ENCODE measurements at places on chromosomes 3 and 15.

GRCh38 chr3:140917772-140918171 lies 23.9 kb upstream of the SLC25A36 start:
- no peak for DNase-seq

DNA sequence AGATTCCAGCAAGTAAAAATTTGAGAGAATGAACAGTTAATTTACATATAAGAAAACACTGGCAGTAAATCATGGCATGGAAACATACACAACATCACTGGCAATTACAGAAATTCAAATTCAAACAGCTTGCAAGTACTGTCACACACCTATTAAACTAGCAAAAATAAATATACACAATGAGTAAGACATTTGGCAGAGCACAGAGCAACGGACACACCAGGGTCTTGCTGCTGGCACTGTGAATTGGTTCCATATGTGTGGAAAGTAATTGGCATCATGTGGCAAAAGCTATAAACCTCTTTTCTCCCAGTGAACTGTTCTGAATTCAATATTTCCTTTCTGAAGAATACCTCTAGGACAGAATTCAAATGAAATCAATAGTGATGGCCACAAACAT lies 78.3 kb downstream of the LRRK1 start:
- DNase-seq, result no peak

DNA sequence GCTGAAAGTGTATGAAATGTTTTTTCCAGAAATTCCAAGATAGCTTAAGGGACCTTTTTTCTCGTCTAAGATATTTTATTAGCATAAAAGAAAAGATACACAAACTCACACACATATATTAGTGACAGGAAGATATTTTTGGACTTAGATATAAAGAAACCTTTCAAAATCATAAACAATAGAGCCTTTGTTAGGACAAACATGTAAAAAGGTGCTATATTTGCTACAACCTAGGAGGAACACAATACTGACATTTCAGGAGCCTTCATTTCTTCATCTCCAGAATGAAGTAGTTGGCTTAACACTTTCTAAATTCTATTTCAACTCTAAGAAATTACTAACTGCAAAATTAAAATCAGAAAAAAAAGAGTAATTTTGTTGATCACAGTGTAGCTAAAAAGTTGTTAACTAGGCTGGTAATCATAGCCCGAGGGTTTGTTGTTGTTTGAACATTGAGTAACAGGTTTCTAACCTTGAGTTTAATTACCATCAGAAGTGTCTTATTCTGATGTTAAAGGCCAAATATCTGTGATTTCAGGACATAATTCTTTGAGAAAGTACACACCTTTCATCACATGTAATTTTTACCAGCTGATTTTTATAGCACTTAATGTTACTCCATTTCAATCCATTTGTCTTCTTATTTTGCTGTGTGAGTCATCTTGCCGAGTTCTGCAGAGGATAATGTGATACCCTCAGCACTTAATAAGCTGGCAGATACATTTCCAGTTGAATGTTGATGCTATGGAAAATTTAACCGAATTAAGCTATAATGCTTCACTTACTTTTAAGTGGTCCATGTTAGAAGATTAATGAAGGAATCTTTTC lies 97.3 kb downstream of the MBNL1 start:
- DNase-seq, result no peak

DNA sequence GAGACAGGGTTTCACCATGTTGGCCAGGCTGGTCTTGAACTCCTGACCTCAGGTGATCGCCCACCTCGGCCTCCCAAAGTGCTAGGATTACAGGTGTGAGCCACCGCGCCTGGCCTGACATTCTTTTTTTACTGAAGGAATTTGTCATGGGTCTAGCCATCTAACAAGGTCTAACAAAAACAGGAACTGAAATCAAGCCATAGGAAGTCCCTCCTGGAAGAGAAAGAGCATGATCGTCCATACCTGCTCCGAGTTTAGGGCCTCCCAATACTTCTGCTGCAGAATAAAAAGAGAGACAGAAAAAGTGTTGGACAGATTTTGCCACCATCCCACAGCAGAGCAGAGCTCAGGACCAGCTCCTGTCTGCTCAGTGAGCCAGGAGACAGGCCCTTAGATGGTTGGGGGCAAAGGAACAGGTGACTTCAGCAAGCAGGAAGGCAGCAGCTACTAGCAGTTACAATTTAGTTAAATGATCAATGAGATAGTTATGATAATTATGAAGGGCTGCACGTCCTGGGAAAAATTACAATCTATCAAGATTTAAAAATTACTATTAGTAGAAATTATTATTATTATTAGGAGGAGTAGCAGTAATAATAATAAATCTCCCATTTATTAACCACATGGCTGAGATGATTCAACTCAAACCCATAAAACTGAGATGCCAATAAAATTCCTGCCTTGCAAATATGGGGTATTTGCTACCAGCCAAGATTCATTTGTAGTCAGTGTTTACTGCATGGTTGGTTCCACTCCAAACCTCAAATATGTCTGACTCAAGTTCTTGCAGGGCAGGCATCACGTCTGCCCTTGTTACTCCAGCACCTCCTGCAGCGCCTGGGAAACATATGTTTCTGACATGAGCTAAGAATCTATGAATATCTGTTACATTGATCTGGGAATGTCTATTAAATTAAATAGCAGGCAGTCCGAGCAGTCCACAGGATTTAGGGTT lies 40.1 kb downstream of the TMEM44 start:
- no peak for DNase-seq

GRCh38 chr15:78988361-78988911 lies 43.6 kb upstream of the CTSH start:
- no peak for DNase-seq

GRCh38 chr15:42508263-42508690 lies 12.8 kb downstream of the SNAP23 start:
- no peak for DNase-seq

GRCh38 chr3:53238051-53238850 lies 17.6 kb downstream of the TKT start:
- no peak for DNase-seq

DNA sequence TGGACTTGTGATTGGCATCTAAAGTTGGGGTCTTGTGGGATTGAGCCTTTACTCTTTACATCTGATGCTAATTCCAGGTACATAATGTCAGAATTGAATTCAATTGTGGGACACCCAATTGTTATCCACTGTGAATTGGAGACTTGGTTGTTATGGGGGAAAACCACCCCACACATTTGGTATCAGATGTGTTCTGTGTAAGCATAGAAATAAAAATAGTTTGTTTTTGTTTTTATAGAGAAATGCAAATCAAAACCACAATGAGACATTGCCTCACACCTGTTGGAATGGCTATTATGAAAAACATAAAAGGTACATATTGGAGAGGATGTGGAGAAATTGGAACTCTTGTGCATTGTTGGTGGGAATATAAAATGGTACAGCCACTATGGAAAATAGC lies 58.5 kb downstream of the CPA3 start:
- DNase-seq, result no peak

- DNase-seq, result no peak
Measured at GRCh38 chr3:124760601-124761000, 30.3 kb downstream of the UMPS start.

GRCh38 chr3:126345641-126346460 lies 11.4 kb downstream of the KLF15 start:
- no peak for DNase-seq

GRCh38 chr15:70375586-70375985 lies 277.9 kb upstream of the TLE3 start:
- no peak for DNase-seq

All from activated CD4-positive, alpha-beta T cell treated with anti-CD3 and anti-CD28 coated beads for 24 hours (primary cell).